Prostate gland (tissue), 2 donors: ENCODE measurements at places on chromosomes 3 and 15.

DNA sequence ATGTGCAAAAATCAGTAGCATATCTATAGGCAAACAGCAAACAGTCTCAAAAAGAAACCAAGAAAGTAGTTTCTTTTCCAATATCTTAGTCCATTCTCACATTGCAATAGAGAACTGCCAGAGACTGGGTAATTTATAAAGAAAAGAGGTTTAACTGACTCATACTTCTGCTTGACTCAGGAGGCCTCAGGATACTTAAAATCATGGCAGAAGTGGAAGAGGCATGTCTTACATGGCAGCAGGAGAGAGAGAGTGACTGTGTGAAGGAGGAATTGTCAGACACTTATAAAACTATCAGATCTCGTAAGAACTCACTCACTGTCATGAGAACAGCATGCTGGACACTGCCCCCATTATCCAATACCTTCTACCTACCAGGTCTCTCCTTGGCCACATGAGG is 327.9 kb upstream of the EPHA3 start:
- H3K27ac ChIP-seq: no peak overlapping the region
- H3K4me3 ChIP-seq: no peak overlapping the region

DNA sequence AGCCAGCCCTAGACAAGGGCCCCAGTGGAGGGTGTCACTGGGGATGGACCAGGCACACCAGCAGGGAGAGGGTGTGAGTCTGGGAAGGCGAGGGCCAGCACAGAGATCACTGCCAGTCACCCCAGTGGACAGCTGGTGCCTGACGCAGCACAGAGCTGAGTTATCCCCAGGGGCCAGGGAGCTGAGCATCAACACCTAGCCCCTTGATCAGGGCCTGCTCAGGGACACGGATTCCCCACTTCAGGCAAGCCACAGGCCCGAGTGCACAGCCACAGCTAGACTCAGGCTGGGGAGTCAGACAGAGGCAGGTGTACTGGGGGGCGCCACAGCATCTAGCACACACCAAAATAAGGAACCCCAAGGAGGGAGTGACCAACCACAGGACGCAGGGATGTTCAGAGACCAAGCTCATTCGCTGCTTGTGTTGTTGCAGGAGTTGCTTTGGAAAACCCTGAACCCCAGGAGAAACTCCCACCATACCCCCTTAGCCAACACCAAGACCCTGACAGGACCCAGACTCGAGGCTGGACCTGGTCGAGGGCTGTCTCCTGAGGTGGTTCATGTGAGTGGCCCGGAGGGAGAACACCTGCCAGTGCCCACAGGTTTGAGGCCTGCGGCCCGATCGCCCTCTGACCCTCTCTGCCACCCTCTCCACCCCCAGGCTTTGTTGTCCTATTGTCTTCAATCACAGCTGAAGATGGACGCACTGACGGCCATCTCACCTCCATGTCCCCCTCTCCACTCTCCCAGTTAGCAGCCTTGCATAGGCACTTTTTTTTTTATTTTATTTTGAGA is 146.8 kb downstream of the TPRA1 start:
- H3K27ac ChIP-seq: no peak overlapping the region
- DNase-seq: no peak
- no peaks in the 10 kb centered on the region for H3K4me1 ChIP-seq

DNA sequence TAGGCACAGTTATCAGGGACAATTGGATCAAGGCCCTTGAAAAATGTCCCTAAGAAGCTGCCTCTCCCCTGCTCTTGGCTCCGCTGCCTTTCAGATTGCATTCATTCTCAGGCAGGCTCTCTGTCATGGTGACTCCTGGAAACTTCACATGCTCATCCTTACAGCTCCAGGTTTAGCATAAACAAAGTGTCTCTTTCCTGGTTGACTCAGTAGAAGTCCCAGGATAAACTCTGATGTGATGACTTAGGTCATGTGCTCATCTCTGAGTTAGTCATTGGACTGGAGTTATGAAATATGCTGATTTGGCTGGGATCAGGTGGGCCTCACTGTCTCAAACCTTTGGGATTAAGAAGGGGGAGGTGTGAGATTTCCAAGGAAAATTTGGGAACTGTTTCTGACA is 243.8 kb downstream of the ZNF621 start:
- no peaks in the 10 kb centered on the region for H3K27me3 ChIP-seq
- no peak for DNase-seq
- H3K27ac ChIP-seq: no peak overlapping the region
- H3K4me3 ChIP-seq: no peak overlapping the region

GRCh38 chr3:118912188-118912587 is 122.5 kb downstream of the IGSF11 start:
- no peaks in the 10 kb centered on the region for H3K4me1 ChIP-seq
- H3K36me3 ChIP-seq: no peaks in the 10 kb centered on the region

- DNase-seq: no peak
- H3K27ac ChIP-seq: no peak overlapping the region
- H3K4me1 ChIP-seq: no peaks in the 10 kb centered on the region
- H3K36me3 ChIP-seq: no peaks in the 10 kb centered on the region
Observed at GRCh38 chr15:98000249-98001203, 40.0 kb downstream of the ARRDC4 start.

DNA sequence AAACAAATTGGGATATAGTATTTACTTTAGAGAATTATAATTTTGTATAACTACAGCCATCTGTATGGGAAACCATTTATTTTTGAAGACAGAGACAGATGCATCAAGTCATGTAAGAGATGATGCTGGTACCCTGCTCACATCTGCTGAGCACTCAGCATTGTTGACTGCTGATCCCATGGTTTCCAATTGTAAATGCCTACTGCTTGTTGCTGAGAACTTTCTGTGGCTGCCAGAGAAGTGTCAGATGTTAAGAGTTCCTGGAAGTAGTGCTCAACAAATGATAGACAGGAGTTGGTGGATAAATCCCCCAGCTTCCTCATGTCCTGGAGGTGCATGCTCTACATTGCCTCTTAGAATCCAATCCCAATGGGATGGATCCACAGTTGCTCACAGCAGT is 167.1 kb downstream of the OXSM start:
- H3K27me3 ChIP-seq: no peaks in the 10 kb centered on the region
- no peak overlapping the region for H3K27ac ChIP-seq
- H3K36me3 ChIP-seq: no peaks in the 10 kb centered on the region
- no peaks in the 10 kb centered on the region for H3K4me1 ChIP-seq
- no peak for DNase-seq
- H3K4me3 ChIP-seq: no peak overlapping the region

DNA sequence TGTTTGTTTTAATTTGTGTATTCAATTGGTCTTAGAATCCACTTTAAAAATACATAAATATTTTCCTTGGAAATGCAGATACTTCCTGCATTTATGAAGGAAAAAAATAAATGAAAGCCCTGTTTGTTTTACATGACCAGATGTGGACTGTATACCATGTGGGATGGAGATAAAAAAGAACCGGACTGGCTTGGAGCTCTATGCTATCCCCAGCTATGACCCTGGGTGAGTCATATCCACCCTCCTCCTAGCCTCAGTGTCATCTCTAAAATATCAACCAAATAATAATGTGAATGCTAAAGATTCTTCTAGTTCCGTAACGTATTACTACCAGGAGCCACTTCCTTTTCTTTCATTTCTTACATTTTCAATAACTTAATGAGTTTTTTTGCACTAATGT is 44.5 kb upstream of the PDZRN3 start:
- H3K4me1 ChIP-seq: no peaks in the 10 kb centered on the region
- H3K4me3 ChIP-seq: no peak overlapping the region
- no peaks in the 10 kb centered on the region for H3K36me3 ChIP-seq
- no peaks in the 10 kb centered on the region for H3K27me3 ChIP-seq

DNA sequence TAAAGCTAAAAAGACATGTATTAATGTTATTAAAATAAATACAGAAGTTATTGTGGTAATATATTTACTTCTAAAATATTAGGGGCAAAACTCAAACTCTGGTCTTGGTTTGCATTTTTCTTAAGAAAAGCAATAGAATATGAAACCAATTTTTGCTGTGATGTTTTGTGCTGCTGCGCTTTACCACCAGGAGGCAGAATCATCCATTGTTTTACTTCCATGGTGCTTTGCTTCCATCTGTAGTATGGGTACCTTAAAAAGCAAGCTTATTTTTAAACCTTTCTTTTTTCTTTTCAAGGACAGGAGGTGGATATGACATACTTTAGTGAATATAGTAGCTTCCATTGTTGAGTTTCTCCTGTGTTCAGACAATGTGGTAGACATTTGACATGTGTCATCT is 46.6 kb upstream of the MRPL3 start:
- no peak for DNase-seq
- no peak overlapping the region for H3K4me3 ChIP-seq
- H3K36me3 ChIP-seq: no peaks in the 10 kb centered on the region
- no peaks in the 10 kb centered on the region for H3K4me1 ChIP-seq
- H3K27ac ChIP-seq: no peak overlapping the region

DNA sequence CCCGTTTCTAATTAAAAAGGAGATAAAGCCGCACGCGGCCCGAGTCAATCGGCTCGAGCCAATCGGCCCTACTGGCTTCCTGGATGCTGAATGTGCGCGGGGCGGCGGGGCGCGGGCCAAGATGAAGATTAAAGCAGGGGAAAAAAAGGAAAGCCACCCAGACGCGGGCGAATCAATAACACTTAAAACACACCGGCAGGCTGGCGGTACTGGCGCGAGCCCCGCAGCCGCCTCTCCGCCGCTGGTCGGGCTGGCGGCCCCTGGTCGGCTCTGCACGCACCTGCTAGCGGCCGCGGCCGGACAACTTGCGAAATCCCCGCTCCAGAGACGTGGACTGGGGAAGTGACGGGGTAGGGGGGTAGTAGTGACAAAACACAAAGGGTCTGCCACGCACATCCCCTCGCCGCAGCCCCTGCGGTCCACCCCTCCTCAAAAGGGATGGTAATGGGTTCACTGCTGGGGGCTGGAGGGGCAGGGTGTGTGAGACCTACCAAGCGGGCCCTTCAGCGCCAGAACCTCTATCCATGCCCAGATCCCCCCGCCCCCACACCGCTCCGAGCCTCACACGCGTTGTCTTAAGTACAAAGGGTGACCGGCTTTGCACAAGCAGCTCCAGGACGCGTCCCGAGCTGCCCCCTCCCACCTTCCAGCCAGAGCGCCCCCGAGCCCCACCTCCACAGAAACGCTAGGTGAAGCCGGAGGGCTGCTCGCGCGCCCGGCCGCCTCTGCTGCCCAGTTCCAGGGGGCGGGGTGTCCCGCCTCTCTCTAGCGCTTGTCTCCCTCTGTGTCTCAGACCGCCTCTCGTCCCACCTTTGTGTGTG is 1.4 kb downstream of the WNT7A start:
- H3K36me3 ChIP-seq: no peaks in the 10 kb centered on the region
- DNase-seq: no peak
- peaks cover 15% of the 10 kb centered on the region for H3K4me1 ChIP-seq
- peak overlapping the region; percentile 29 for H3K4me3 ChIP-seq
- no peaks in the 10 kb centered on the region for H3K27me3 ChIP-seq

DNA sequence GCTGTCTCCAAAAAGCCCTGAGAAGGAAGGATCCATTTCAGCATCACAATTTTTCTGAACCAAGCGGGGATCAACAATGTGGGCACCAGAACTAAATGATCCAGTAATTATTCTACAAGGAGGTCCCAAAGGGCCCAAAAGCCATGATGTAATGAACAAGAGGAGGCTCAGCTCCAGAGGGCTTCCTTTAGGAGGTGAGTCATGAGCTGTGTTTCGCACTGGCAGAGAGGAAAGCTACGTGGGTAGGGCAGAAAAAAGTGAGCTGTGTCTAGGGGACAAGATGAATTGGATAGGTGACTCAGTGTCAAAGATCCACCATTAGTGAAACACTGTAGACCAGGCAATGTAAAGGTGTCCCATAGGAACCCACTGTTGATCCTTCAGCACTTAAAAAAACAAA is 113.4 kb downstream of the RORA start:
- DNase-seq: no peak
- no peaks in the 10 kb centered on the region for H3K4me1 ChIP-seq
- no peak overlapping the region for H3K27ac ChIP-seq
- no peaks in the 10 kb centered on the region for H3K36me3 ChIP-seq
- H3K4me3 ChIP-seq: no peak overlapping the region

DNA sequence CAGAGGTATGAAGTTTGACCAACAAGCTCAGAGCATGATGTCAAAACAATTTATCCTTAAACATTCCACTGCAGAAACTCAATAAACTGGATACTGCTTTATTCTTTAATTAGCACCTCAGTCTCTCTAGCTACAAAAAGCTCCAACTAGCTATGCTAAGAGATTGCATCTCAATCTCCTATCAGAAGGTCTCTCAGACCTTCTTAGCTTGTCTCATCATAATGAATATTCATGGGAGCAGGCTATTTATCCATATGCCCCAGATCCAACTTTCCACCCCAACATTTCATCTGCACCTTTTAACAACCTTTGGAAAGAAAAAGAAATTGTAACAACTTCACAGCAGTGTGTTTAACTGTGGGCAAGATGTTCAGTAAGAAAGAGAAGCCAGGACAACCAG is 11.3 kb upstream of the ZCWPW2 start:
- no peaks in the 10 kb centered on the region for H3K36me3 ChIP-seq
- H3K4me1 ChIP-seq: no peaks in the 10 kb centered on the region
- no peak overlapping the region for H3K4me3 ChIP-seq
- H3K27me3 ChIP-seq: no peaks in the 10 kb centered on the region
- DNase-seq: no peak
- no peak overlapping the region for H3K27ac ChIP-seq

DNA sequence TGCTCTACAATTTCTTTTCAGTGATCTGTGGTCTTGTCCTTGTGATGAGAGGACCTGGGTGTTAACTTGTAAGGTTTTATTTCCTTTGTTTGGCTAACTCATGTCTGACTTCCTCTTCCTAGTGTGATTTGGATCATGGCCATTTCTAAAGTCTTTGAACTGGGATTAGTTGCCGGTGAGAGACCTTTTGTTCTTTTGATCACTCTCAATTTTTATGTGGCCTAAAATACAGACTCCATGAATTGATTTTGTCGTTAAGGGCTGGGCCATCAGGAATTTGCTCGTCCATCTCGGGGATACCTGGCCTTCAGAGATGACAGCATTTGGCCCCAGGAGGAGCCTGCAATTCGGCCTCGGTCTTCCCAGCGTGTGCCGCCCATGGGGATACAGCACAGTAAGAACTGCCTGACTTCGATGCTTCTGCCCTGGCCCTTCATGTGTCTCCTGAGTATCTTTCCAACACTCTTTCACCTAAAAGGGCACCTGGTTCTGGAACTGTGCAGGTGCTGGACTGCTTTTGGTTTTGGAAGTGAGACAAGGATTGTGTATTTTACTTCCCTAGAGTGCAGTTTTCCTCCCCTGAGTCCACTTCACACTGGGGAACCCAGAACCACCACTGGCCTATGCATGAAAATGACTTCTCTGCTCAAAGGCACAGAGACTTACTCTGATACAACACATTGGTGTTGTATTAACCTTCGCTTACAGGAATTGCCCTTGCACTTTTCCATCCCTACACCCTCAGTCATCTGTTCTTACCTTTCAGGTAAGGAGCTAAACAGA is 13.1 kb upstream of the LRRC2 start:
- no peaks in the 10 kb centered on the region for H3K36me3 ChIP-seq
- no peak overlapping the region for H3K4me3 ChIP-seq
- no peaks in the 10 kb centered on the region for H3K4me1 ChIP-seq
- no peak overlapping the region for H3K27ac ChIP-seq

DNA sequence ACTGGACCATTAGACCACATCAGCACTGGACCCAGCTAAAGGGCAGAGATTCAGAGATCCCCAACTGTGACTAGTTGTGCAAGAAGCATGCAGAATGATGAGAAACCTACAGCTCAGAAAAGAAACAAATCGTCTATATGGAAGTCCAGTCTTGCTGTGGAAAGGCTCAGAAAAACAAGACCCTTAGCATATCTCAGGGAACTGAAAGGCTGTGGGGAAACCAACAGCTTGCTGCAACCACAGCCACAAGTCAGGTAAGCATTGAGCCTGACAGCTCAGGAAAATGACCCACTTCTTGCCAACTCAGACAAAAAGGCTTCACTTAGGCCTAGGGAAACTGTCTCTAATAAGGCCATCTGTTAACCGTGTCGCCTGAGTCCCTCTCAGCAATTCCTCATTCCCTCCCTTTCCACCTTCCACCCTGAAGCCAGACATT is 145.6 kb downstream of the LSAMP start:
- H3K27me3 ChIP-seq: no peaks in the 10 kb centered on the region
- no peak overlapping the region for H3K27ac ChIP-seq
- H3K36me3 ChIP-seq: no peaks in the 10 kb centered on the region
